ENCODE measurements at places on chromosomes 1 and 21.

GRCh38 chr1:29753771-29754572 lies 517.6 kb downstream of the PTPRU start:
- DNase-seq = no peak

DNA sequence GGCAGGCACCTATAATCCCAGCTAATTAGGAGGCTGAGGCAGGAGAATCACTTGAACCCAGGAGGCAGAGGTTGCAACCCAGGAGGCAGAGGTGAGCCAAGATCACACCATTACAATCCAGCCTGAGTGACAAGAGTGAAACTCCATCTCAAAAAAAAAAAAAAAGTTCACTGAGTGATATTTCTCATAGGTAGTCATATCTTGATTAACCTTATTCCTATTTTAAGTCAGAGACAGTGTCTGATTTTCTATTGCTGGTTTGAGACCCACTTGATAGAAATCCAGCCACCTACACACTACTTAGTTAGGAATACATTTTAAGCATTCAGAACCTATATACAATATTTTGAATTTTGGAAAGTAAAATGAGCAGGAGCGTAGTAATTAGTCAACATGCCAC lies 357.4 kb upstream of the ADGRL2 start:
- DNase-seq = no peak

DNA sequence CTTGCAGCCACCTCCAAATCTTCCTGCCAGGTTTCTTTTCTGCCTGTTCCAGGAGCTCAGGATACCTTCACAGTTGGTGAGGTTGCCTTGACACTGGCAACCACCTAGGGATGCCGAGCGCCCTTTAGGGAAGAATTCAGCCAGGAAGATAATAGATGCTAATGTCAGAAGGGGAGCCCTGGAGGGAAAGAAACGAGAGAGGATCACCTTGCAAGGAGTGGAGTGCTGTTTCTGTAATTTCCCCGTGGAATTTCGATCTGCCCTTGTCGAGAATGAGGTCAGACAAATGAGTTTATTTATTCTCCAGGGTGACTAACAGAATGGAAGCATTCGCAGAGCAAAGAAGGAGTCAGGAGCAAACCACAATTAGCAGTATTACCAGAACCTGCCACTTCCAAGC lies 315.8 kb upstream of the KAZN start:
- DNase-seq = no peak

GRCh38 chr1:236774926-236775325 lies 20.2 kb upstream of the MTR start:
- no peak for DNase-seq

- DNase-seq = no peak
Observed at GRCh38 chr1:23422941-23423340, 1.6 kb downstream of the TCEA3 start.

- DNase-seq = no peak
Observed at GRCh38 chr1:67832737-67833601, at the start of gene GNG12. Gene GNG12, minus strand, starts transcription at chr1:67833467. Its CDS starts 125,781 bp downstream, at chr1:67707686.

DNA sequence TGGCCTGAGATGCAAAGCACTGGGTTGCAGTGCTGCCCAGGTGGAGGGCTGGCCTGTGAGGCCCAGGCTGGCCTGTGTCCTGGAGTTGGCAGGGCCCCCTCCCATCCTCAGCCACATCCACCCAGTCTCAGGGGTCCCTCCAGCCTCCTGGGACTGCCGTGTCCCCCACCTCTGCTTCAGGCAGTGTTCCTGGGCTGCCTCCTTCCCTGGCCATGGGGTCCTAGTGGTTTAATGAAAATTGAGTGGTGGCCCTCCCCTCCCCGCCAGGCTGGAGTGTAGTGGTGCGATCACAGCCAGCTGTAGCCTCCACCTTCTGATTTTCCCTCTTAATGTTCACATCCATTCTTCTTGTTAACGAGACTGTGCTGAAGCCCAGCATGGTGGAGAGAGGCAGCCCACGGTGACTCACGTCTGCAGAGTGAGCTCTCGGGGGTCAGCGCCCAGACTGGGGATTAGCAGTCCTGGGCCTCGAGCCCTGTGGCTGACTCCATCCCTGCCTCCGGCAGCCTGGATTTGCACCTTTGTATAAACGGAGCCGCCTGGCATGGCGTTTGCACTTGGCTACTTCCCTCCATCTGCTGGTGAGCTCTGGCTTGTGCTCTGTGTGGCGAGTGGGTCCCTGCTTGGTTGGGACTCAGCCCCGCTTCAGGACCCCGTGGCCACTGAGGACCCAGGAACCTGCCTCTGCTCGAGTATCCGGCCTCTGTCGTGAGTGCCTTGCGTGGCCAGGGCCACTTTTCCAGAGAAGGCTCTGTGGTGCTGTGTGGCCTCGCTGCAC lies 6.9 kb downstream of the MIB2 start:
- no peak for DNase-seq

DNA sequence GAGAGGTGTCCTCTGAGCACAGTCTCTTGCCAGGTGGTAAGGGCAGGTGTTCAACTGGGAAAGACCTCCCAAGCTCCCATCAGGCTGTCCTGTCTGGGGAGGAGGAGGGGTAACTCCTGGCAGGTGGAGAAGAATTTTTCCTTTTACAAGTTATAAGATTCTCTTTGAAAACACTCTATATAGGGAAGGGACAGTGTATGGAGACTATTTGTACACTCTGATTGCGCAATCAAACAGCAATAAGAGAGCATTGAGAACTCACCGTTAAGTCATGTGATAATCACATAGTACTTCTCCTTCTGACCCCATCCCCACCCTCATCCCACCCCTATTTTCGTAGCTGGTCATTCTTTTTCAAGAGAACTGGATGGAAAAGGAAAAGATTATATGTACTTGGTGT lies 179.3 kb upstream of the ZNF644 start:
- no peak for DNase-seq

GRCh38 chr1:23634518-23634839 lies 57.1 kb upstream of the RPL11 start:
- no peak for DNase-seq

- DNase-seq = no peak
Observed at GRCh38 chr1:22838965-22839364, 128.3 kb downstream of the EPHB2 start.

GRCh38 chr1:224175617-224176016 lies 7.4 kb upstream of the DEGS1 start:
- DNase-seq = no peak

DNA sequence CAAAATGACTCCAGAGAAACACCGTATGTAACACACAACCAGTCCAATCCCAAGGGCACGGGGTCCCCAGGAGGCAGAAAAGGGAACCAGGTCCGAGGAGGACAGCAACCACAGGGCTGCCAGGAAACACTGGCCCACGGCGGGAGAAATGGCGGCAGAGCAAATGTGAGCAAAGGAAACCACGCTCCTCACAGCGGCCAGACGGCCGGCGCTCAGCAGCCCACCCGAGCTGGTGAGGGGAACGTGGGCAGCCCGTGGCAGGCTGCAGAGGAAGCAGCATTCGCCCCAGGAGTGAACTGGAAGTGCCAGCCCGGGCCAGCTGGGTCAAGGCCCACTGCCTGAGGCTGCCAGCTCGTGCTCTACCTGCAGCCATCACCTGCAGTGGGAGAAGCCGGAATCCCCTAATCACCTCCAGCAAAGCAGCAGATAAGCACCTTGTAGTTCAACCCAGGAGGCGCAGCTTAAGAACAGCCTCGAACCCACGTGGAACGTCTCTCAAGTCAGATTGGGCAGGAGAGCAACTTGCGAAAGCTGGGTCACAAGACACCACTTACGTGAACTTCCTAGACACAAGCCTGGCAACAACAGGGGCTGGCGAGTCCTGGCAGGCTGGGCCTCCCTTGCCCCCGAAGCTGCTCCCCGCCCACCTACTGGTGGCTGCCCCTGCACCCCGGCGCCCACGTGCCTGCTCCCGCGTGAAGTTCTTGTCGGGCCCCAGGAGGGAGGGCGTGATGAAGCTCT lies 6.7 kb downstream of the SLC19A1 start:
- DNase-seq = peak; percentile 51

DNA sequence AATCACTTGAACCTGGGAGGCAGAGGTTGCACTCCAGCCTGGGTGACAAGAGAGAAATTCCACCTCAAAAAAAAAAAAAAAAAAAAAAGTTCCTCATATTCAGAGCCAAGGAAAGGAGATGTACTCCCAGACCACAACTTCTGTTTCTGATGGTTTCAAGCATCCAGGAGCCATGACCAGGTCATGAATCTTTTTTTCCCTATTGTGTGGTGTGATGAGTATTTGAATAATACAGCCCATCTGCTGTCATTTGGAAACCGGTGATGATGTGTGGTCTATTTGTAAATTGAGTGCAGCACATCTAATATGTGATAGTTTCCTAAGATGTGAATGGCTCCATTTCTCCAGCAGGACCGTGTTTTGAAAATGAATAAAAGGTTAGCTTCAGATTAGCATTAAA lies 18.6 kb downstream of the PIK3CD start:
- no peak for DNase-seq

GRCh38 chr1:67748630-67749029 lies 63.6 kb downstream of the GADD45A start:
- DNase-seq = no peak

DNA sequence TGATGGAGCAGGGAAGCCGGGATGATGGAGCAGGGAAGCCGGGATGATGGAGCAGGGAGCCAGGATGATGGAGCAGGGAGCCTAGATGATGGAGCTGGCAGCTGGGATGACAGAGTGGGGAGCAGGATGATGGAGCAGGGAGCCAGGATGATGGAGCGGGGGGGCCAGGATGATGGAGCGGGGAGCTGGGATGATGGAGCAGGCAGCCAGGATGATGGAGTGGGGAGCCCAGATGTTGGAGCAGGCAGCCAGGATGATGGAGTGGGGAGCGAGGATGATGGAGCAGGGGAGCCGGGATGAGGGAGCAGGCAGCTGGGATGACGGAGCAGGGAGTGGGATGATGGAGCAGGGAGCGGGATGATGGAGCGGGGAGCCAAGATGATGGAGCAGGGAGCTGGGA lies 16.0 kb downstream of the GALNT2 start:
- DNase-seq = no peak

- DNase-seq = no peak
Observed at GRCh38 chr1:41783189-41783639, 135.5 kb downstream of the HIVEP3 start.

DNA sequence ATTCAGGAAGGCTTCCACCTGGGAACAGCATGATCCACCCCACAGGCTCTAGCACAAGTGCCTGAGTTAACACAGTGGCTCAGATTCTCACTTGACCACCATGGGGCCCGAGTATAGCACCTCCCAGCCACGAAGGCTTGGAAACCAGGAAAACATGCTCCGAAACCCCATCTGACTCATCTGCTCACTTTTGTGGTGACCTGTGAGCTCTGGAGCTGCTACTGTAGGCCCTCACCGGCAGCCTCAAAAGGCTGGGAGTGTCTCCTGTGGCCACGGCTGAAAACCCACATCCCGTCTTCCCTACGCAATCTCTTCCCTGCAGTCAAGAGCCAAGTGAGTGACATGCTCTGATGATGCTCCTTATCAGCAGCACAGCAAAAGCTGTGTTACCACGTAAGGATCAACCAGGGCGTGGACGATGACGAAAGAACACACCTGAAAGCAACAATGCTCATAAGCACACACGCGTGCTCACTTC lies 81.4 kb downstream of the TGFBR3 start:
- peak; percentile 76 for DNase-seq

- no peak for DNase-seq
Observed at GRCh38 chr1:32393832-32394140, 455 bp downstream of the BSDC1 start.

Measured in activated naive CD4-positive, alpha-beta T cell treated with anti-CD3 and anti-CD28 coated beads, Interleukin-2, amount 50 U/mL, for 72 hours (primary cell).